NCI-H1105 (cell line): ENCODE measurements at places on chromosomes 3 and 15.

- DNase-seq, result peak; percentile 90
These were observed at the start of gene PLD1 for GRCh38 chr3:171809861-171810628. Gene PLD1, minus strand, starts transcription at chr3:171810483. Its CDS starts 72,432 bp downstream, at chr3:171738051.

GRCh38 chr3:128619146-128619890 lies 31.3 kb downstream of the RPN1 start:
- no peak for DNase-seq

DNA sequence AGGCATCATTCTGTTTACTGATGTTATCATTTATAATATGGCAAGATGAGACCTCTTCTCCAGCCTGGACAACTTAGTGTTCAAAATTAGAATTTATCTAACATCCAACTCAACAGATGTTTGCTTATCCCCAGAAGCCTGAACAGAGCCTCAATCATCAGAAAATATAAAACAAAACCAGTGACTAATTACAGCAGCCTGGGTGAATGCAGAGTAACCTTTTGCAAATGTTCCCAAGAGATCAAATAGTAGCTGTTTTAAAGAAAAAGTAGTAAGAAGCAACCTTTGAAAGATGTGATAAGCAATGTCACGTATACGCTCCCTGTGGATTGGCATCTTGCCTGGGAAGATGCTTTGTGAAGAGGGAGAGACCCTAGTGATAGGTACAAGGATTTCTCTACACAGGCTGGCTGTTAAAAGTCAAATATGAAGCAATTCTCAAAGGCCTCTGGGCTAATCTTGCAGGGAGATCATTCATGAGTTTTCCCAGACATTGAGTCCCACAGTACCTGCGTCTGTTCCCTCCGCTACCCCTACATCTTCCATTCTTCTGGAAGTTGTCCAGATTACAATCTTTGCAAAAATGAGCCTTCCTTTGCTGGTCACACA lies 39.3 kb upstream of the PRICKLE2 start:
- no peak for DNase-seq

- no peak for DNase-seq
These were observed 3.6 kb upstream of the COL6A5 start for GRCh38 chr3:130341882-130342281.

GRCh38 chr3:53254509-53255422 lies 1.1 kb downstream of the TKT start:
- DNase-seq, result peak; percentile 18

GRCh38 chr3:7695049-7695448 lies 806.6 kb upstream of the LMCD1 start:
- no peak for DNase-seq

DNA sequence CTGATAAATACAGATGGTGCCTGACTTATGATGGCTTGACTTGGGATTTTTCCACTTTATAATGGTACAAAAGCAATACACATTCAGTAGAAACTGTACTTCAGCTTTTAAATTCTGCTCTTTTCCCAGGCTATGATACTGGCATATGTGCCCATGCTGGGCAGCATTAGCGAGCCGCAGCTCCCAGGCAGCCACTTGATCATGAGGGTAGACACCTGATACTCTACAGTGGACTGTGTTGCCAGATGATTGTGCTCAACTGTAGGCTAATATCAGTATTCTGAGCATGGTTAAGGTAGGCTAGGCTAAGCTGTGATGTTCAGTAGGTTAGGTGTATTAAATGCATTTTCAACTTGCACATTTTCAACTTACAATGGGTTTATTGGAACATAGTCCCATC lies 17.7 kb upstream of the FEM1B start:
- DNase-seq, result no peak

DNA sequence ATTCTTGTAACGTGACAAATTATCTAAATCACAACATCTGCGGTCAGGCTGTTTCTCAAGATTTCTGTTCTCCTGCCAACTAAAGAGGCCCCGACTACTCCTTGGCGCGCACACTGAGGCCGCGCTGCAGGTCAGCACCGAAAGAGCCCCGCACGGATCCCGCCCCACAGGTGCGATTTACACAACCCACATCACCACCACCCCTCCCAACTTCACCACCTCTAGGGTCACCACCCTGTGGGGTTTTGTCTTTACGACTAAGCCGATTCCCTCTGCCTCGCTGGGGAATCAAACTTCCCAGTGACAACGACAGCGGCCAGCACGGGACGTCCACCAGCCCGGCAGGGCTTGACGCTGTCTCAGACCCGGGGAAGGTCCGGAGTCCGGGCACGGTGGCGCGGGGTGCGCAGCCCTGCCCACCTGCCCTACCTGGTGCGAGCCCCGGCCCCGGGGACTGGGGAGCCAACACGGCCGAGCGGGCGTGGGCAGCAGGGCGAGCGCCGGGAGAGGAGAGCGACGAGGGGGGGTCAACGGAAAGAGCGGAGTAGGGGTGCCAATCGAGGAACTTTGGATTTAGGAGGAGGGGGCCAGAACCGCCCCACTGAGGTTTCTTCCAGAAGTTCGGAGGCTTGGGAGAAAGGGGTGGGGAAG lies 764 bp downstream of the UACA start:
- DNase-seq, result peak; percentile 39

DNA sequence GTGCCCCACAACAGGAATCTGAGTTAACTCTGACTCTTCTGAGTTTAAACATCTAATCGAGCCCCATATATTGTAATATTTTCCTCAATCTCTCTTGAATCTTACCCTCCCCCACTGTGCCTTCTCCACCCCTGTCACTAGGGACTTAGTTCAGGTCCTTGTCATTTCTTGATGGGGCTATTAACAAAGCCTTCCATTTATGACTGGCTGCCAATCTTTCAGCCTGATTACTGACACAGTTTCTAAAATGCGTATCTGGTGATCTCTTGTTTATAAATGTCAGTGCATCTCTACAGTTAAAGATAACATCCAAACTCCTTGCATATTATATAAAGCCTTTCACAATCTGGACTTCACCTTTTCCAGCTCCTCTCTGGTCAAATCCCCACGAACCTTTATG lies 124.3 kb downstream of the IGSF11 start:
- DNase-seq, result no peak

DNA sequence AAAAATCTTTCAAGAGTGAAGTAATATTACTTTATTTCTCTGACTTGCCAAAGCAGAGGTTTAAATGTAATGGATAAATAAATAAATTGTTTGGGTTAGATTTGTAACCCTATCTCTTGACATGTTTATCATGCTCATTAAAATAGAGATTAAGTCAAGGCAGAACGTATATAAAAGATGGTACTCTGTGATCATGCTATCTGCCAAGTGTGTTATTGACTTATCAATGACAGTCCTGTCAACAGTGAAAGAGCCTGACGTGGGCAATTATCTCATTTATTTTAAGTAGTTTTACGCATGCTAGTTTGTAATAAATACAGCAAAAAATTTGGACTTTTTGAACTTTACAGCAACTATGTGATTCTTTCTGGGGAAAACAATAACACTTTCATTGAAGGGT lies 43.7 kb downstream of the PROS1 start:
- DNase-seq, result no peak

GRCh38 chr3:184284696-184285095 lies 8.9 kb downstream of the ECE2 start:
- DNase-seq, result peak; percentile 92
